Inflammatory macrophage (primary cell): ENCODE measurements at places on chromosomes 1 and 21.

GRCh38 chr1:153354515-153355193, 3.0 kb upstream of the S100A9 start:
- DNase-seq = no peak

DNA sequence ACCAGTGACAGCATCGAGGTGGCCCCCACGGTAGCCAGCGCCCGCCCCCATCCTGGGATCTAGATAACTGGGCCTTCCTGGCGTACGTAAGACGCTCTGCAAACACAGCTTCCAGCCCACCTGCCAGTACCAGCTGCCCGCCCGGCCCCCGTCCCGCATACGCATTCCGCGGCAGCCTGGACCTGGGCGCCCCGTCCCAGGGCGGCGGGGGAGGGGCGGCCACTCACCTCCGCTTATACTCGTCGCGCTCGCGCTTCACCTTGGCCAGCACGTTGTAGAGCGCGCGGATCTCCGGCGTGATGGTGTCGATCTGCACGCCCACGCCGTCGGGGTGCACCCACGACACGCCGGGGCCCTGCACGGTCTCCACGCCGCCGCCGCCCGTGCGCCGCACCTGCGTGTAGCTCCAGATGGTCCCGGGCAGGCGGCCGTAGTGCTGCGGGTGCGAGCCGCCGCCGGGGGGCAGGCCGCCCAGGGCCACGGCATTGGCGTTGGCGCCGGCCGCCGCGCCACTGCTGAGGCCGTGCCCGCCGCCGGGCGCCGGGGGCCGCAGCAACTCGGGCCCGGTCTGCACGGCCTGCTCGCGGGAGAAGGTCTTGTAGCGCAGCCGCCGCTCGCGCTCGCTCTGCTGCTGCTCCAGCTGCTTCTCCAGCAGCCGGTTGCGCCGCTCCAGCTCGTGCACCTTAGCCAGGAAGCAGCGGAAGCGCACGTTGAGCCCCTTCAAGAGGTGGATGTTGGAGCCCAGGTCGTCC, 859 bp downstream of the IFFO2 start:
- no peak for DNase-seq

DNA sequence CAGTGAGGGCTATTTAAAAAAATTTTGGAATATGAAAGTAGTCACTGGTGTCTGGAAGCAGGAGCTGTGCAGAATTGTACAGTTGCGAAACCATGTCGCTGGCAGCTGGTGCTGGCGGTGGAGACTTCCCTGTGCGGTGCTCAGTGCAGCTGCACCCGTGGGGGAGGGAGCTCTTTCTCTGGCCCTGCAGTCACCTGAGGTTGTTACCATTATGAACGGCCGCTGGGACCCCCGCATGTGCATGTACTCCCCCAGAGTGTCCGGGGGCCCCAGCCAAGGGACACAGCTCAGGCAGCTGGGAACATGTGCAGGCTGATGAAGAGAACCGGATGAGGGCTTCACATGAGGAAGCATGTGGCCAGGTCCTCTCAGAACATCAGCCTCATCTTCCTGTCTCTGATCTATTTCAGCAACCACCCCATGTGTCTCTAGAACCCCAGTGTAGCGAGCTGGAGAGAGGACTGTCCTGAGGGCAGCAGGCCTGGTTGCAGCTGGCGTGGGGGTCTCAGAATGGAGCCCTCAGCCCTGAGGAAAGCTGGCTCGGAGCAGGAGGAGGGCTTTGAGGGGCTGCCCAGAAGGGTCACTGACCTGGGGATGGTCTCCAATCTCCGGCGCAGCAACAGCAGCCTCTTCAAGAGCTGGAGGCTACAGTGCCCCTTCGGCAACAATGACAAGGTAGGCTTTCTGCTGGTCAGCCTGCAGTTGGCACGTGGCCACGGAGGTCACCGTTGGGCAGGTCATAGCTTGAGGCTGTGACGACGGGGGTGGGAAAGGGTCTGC, at the start of gene TRPM2:
Gene TRPM2, plus strand, starts transcription at position 431 of the 780 bp plus-strand sequence. Its CDS starts 80 bp downstream, at position 511.
- DNase-seq = peak; percentile 88

DNA sequence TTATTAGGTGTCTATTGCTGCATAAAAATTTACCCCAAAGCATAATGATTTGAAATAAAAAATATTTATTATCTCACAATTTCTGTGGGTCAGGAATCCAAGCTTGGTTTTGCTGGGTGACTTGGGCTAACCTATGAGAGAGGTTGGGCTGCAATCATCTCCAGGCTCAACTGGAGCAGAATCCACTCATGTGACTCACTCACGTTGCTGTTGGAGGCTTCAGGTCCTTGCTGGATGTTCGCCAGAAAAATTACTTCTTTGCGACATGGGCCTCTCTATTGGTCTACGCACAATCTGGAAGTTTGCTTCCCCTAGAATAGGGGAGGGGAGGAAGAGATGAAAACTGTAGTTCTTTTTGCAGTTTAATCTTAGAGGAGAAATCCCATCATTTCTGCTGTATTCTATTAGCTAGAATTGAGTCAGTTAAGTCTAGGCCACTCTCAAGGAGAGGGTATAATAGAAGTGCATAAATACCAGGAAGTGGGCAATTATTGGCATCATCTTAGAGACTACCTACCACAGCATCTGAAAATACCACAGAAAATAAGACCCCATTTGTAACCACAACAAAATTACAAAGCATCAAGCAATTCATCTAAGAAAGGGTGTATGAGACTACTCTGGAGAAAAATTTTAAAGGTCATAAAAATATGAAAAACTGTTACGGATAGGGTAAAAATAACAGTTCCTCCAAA, 5.7 kb upstream of the FASLG start:
- DNase-seq = no peak

GRCh38 chr1:28394136-28394535, 24.6 kb downstream of the PHACTR4 start:
- no peak for DNase-seq

- no peak for DNase-seq
These were observed 2.4 kb upstream of the MFSD2A start for GRCh38 chr1:39952359-39953110.

DNA sequence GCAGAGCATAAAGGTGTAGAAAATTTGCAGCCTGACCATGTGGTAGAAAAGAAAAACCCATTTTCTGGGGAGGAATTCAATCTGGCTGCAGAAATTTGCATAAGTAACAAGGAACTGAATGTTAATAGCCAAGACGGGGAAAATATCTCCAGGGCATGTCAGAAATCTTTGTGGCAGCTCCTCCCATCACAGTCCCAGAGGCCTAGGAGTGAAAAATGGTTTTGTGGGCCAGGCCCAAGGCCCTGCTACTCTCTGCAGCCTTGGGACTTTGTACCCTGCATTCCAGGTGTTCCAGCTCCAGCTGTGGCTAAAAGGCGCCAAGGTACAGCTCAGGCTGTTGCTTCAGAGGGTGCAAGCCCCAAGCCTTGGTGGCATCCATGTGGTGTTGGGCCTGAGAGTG, 152.9 kb downstream of the PATJ start:
- DNase-seq = no peak

DNA sequence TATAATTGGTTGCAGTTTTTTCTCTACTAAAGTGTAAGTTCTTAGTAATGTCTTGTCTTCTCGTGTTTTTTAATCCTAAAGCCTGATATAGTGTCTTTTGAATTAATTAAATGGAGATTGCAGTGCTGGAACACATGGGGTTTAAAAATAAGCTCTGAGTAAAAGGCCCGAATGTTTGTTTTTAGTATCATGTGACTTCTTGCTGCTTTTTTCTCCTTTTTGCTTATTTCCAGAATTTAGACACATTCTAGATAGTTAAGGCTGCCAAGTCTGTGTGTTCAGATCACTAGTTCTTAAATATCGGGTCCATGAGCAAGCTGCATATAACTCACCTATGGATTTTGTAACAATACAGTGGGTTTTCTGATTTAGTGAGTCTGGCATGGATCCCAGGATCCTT, 27.5 kb downstream of the KCTD3 start:
- no peak for DNase-seq

- DNase-seq = no peak
These were observed 31.3 kb upstream of the LRIG2 start for GRCh38 chr1:113041569-113042284.

GRCh38 chr1:109757936-109758786, 5.6 kb downstream of the EPS8L3 start:
- DNase-seq = no peak

GRCh38 chr1:24795236-24795635, 50.0 kb downstream of the CLIC4 start:
- DNase-seq = no peak

GRCh38 chr21:35976929-35977328, 83.4 kb downstream of the SETD4 start:
- no peak for DNase-seq

DNA sequence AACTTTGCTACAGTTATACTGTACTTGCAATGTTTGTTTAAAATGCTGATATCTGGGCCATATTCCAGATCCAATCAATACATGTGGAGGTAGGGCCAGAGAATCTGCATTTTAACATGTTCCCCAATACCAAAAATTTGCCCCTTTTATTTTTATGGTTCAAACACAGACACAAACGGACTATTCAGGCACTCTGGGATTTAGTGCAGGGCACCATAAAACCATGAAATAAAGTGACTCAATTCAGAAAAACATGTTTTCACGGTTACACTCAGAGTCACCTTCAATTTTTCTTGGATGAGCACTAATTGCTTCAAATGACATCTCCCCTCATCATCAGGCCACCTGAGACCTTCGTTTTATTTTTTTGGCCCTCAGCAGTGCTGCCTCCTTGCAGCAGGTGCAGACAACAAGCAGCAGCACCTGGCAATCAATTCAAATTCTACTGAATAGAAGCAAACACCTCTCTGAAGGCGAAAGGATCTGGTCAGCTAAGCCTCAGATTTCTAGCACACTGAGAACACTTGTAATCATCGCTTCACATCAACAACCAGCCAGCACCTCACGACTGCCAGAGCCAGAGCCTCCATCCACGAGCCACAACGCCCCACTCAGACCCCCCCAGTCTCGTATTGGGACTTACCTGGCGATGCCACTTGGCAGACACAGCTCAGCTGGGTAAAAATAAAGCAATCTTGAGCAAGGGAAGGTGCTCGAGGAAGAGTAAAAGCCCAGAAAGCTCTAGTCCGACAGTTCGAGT, 1.1 kb downstream of the ERO1B start:
- no peak for DNase-seq

DNA sequence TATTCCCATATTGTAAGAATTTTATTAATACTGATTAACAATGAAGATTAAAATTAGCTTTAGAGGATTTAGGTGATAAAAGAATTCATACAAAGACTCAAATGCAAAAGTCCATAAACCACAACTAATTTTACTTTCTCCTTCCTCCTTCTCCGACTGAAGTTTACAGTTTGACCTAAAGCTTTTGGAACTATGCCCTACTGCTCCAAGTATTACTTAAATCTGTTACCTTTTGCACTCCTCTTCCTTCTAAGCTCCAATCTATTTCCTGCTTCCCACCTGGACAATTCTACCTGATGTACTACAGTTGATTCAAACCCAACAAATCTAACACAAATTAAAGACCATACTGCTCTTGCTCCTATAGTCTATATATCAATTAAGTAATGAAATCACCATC, 36.3 kb downstream of the ANKRD13C start:
- no peak for DNase-seq

- DNase-seq = no peak
These were observed 494 bp upstream of the PIP5K1A start for GRCh38 chr1:151197863-151198253.

- DNase-seq = no peak
These were observed 312.7 kb upstream of the C1orf87 start for GRCh38 chr1:60386249-60386648.

GRCh38 chr1:46451948-46452930, 37.4 kb upstream of the DMBX1 start:
- DNase-seq = no peak

- peak; percentile 86 for DNase-seq
These were observed 98.9 kb downstream of the RGS2 start for GRCh38 chr1:192907545-192908243.

DNA sequence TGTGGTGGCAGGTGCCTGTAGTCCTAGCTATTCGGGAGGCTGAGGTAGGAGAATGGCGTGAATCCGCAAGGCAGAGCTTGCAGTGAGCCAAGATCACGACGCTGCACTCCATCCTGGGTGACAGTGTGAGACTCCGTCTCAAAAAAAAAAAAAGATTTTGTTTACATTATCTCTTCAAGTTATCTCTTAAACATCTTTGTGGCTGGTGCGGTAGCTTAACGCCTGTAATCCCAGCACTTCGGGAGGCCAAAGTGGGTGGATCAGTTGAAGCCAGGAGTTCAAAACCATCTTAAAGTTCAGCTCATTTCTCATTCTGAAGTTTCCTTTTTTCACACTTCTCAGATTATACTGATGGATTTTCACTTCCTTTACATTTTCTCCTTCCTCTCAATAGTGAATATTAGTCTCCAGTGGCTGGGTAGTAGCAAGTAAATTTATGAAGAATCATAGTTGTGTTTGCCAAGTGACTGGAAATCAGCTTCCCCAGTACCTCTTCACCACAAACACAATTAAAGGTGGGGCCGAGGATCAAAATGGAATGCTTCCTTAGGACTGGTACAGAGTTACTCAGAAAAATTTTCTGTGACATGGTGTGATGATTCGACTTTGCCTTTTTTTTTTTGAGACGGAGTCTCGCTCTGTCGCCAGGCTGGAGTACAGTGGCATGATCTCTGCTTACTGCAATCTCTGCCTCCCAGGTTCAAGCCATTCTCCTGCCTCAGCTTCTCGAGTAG, 13.8 kb downstream of the PIP5K1A start:
- no peak for DNase-seq

GRCh38 chr1:112711670-112712069, 3.5 kb downstream of the PPM1J start:
- no peak for DNase-seq

GRCh38 chr1:202501281-202501680, 152.8 kb downstream of the PPP1R12B start:
- peak; percentile 54 for DNase-seq

- DNase-seq = no peak
These were observed 42.2 kb downstream of the LRRC53 start for GRCh38 chr1:74470251-74470650.

- DNase-seq = no peak
These were observed 9.7 kb upstream of the GNG4 start for GRCh38 chr1:235659186-235659771.
